ENCODE measurements at places on chromosomes 12 and 14.

DNA sequence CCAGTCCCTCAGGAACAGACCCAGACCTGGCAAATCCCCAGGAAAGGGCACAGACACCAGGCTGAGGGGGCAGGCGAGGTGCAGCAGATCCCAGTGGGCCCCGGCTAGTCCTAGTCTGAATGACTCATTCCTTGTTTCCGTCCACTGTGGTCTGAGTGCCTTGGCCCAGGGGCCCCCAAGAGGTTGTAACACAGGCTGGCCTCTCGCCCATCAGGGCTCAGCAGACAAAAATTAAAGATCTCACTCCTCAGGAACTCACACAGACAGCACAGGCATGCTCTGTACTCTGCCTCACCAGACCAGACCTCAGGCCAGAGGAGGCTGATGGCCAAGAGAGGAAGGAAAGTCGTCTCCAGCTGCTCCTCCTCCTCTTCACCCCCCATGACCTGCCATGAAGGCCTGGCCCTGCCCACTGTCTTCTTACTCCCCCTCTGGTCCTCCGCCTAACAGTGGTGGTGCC lies 7.7 kb upstream of the LTBP2 start:
- DNase-seq, result no peak

- DNase-seq, result no peak
Observed at GRCh38 chr12:128940974-128941373, 87.7 kb downstream of the GLT1D1 start.

DNA sequence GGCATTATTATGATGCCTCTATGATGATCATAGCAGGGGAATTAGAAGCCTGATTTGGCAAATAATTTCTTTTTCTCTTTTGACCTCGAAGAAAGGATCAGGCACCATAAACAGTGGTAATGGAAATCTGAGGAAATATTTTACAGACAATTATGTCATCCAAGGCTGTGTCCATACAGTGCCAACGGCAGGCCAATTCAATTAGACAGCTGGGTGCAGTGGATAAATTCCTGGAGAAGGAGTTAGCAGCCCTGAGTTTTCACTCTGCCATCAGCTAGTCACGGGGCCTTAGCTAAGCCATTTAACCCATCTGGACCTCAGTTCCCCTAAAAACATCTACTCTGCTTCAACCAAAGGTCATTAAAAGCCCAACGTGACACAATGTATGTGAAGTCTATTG lies 4.1 kb downstream of the TPH2 start:
- no peak for DNase-seq

- no peak for DNase-seq
Observed at GRCh38 chr14:39005044-39005880, 97.8 kb downstream of the SEC23A start.

GRCh38 chr12:219891-220352 lies 6.0 kb upstream of the SLC6A12 start:
- peak; percentile 97 for DNase-seq

DNA sequence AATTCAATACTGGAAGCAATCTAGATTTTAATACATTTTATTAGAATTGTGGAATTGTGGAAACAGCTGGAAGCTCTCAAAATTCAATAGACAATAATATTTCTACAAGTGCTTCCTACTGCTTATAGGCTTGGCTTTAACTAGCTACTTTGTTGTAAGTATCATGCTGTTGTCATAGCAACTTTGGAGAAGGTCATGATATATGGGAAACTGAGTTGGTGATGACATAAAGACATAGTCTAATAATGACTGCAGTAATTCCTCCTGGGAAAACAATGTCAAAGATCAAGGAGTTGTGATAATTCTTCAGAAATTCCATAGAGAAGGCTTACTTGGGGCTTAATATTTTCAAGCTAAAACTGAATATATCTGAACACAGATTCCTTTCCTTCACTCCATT lies 266.6 kb downstream of the KIF21A start:
- no peak for DNase-seq

- DNase-seq, result no peak
Observed at GRCh38 chr12:128763395-128763794, 60.4 kb downstream of the SLC15A4 start.

DNA sequence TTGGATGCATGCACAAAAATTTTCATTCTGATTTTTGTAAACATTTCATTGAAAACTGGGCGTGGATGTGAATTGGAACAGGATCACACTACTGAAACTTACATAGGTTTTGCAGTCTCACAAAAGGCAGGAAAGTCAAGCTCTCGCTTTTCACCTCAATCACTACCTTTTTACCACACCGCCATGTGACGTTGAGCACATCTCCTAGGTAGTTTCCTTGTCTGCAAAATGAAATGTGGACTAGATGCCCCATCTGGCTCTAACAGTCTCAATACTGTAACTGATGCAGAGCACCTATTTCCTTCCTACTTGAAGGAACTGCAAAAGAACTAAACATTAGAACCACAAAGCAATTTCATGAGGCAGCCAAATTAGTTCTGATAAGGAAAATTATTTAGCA lies 4.4 kb upstream of the YY1 start:
- DNase-seq, result no peak

DNA sequence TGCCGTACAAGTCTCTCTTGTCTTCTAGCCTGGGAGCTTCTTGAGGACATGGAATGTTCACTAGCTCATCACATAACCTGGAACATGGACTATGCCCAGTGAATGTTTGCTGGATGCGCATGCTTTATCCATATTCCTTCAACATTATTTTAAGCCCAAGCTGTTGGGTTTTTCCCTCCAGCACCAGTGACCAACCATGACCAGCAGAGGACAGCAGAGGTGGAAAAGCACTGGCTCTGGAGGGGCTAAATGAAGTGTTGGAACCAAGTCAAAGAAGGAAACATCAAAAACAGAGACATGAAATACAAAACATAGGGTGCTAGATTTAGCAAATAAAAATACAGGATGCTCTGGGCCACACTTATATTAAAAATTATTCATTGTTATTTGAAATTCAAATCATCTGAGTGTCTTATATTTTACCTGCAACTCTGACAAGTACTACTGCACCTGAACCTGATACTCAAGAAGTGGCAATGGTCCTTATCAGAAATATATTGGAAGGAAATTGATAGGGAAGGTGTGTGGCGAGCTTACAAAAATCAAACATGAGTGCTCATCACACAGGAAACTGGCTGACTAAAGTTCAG lies 23.1 kb upstream of the HELB start:
- no peak for DNase-seq

- DNase-seq, result peak; percentile 25
Observed at GRCh38 chr14:20811986-20812975, 9.6 kb upstream of the RNASE1 start.

DNA sequence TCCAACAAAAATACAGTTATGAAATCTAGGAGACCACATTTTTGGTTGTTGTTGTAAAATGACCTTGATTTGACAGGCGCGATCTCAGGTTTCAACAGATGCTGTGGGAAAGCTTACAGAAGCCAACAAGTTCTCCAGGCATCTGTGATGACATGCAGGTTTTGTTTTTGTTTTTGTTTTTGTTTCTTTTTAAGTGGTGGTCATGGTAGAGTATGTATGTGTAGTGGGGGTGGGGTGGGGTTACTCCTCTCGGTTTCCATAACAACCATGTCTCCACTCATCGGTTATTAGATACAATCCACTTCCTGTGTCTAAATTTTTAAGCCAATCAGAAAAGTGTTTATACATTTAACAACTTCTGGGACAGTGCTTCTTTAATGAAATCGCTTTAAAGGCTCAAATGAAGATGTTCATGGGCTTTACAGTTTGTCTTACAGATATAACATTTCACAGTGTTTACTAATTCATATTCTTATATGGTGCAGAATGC lies 199.9 kb upstream of the FOXN3 start:
- DNase-seq, result no peak

GRCh38 chr12:29216266-29216665 lies 67.2 kb downstream of the FAR2 start:
- DNase-seq, result no peak

DNA sequence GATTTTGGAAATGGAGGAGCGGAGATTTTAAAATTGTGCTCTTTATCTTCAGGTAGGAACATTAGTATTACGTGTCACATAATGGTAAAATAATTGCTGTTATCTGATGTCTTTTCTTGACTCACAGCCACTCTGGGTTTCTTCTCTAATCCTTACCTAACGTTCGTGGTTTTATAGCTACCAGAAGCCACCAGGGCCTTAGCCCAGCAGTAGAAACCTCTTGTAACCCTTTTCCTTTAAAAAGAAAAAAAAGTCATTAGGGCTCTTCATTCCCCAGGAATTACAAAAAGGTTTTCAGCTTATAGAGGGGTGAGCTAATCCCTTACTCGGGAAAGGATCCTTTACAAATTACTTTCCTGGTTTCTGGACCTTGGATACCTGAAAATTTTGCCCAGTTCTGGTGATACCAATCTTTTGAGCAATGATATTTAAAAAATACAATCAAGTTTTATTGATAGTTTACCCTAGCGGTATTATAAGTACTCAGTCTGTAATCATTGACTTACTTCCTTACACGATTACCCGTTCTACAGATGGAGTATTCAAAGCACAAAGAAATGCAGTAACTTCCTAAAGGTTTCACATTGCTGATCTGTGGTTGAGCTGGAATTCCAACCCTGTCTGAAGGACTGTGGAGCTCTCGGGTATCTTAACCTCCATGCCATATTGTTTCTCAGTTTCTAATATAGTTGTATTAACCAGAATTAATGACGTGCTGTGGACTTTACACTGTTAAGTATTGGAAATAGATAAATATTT lies 1.6 kb downstream of the GABARAPL1 start:
- DNase-seq, result no peak

DNA sequence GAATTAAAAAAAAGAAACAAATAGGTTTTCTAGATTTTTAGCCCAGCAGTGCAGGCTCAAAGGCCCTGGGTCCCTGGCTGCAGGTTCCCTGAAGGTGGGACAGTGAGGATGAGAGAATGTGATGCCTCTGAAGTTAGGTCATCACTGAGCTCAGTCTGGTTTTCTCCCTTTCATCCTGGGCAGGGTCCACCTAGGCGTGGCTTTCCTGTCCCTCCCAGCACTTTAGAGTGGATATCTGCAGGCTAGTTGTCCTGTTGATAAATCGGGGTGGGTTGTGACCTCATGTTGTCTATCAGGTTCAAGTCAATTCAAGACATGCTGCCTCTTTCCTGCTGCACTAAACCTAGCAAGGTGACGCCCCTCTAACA lies 60.9 kb downstream of the MAP1LC3B2 start:
- DNase-seq, result no peak
